ENCODE measurements at places on chromosomes 16 and 17.

- no peak for DNase-seq
Observed at GRCh38 chr16:4369007-4369733, 2.5 kb upstream of the VASN start.

DNA sequence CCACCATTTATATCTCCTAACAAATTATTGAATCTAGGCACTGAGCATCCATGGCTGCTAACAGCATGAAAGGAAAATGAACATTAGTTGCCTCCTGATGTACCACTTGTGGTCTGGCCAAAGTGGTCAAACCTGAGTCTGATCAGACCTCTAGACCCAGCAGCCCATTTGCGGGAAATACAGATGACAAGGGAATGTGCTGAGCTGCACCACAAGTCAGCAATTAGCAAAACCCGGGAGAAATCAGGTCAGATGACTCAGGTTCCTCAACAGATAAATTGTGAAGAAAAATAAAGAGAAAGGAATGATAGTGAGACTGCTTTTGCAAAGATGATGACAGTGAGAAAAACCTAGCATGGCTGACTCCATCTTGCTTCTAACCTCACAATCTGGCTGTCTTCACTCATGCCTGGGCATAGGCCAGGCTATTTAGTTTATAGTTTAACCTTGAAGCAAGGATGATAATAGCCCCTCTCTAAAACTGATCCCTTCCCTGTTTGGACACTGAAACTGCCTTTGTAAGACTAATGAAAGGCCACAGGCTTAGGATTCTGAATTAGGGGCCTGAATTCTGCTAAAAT is 142.7 kb upstream of the ASIC2 start:
- no peak for DNase-seq

- no peak for DNase-seq
Observed at GRCh38 chr16:81123092-81123852, 27.1 kb upstream of the GCSH start.

DNA sequence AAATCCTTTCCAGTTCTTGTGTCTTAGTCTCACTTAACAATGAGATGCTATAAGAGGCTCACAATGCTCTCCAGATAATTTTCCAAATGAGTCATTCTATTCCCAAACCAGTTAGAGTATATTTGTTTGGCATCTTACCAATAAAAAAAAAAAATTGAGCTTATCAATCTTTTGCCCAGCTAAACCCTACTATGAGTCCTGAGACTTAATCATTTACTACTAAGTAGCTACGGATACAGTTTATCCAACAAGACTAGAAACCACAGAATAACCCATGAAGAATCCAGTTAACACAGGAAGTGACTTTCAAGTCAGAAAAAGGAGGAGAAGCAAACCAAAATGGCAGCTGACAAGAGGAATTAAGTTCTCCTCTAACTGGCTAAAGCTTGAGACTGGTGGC is 330.3 kb upstream of the XYLT1 start:
- no peak for DNase-seq

DNA sequence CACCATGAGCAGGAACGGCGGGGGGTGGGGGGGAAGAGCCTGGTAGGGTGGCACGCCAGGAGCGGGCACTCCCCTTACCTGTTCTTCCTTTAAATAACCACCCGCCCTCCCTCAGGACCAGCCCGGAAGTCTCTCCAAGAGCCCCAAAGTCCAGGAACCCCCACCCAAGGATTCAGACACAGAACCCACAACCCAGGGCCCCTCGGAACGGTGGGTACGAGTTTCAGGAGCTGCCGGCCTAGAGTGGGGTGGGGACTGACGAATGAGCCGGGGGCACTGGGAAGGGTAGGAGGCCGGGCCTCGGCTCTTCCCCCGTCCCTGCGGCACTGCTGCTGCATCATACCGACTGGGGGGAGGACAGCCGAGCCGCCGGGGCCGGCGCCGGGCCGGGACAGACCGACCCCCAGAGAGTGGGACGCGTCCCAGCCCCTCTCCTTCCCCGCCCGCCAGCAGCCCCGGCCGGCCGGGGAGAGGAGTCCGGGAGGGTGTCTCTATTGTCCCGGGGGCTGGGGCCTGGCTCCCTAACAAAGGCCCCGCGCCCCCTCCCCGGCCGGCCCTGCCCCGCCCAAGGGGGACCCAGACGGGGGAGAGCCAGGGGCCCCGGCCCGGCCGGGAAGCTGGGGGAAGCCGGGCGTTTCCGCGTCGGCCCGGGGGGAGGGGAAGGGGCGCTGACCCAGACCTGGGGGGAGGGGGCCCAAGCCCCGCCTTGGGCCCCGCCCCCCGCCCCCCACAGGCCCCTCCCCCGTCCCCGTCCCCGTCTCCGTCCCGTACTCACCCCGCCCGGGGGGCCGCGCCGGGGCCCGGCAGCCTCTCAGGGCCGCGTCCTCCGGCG is 747 bp downstream of the ATXN7L3 start:
- DNase-seq: peak; percentile 39

DNA sequence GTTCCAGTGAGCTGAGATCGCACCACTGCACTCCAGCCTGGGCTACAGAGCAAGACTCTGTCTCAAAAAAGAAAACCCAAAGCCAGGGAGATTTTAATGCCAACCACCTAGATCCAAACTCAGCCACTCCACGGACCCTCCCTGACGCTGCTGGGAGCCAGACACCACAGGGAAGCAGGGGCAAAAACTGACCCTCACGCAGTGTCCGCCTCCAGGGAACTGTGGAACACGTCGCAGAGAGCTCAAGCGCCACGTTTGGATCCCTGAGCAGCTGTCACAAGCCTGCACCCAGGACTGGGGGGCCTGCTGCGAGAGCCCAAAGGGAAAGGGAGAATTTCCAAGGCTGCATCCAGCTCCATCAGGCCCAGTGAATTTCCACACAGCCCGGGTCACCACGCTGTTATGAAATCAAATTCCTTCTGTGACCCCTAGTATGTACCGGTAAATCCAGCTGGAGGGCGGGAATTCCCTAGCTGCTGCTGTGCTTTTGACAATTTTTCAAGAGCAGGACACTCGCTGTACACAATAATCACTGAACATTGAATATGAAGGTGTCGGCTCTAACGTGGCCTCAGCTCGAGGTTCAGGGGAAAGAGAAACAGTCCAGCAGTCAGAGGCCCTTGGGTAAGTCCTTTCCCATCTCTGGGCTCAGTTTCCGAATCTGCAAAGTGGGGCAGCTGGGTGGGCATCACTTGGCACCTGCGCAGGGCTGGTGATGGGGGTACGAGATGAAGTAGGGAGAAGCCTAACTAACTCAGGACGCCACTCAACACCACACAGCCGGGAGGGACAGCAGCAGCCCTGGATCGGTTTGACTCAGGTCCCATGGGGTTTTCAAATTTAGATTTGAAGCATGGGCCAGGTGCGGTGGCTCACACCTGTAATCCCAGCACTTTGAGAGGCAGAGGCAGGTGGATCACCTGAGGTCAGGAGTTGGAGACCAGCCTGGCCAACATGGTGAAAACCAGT is 8.6 kb downstream of the CARHSP1 start:
- DNase-seq: no peak

DNA sequence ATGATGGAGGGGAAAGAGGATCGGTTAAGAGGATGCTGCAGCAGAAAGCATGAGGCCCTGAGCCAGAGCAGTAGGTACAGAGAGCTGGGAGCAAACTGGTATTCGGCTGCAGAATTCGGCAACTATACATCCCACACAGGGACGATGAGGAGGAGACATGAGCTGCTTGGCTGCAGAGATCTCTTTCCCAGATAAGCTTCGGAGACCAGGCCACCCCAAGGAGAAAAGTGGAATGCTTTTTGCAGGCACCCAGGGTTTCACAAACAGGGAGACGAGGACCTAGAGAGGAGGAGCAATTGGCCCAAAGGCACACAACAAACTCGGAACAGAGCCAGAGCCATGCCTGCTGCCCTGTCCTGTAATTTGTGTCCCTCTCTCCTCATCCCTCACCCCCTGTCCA is 62.0 kb downstream of the TMEM132E start:
- DNase-seq: no peak

DNA sequence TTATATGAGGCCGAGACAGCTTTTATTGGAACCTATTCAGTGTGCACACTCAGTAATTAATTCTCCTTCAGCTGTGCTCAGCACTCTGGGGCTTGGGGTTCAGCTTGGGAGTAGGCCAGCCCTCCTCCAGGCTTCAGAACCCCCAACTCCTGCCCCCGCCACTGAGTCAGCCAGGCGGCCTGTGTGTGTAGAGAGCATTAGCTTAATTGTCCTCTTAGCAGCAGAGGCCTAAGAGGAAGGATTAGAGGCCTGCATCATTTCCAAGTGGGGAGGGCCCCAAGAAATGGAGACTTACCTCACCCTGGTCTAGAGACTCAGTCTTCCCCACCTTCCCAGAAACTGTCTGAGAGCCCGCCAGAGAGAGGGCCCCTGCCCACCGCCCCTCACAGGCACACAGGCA is 772 bp downstream of the PRSS53 start:
- no peak for DNase-seq

GRCh38 chr16:51950118-51950780 is 596.7 kb downstream of the TOX3 start:
- no peak for DNase-seq

DNA sequence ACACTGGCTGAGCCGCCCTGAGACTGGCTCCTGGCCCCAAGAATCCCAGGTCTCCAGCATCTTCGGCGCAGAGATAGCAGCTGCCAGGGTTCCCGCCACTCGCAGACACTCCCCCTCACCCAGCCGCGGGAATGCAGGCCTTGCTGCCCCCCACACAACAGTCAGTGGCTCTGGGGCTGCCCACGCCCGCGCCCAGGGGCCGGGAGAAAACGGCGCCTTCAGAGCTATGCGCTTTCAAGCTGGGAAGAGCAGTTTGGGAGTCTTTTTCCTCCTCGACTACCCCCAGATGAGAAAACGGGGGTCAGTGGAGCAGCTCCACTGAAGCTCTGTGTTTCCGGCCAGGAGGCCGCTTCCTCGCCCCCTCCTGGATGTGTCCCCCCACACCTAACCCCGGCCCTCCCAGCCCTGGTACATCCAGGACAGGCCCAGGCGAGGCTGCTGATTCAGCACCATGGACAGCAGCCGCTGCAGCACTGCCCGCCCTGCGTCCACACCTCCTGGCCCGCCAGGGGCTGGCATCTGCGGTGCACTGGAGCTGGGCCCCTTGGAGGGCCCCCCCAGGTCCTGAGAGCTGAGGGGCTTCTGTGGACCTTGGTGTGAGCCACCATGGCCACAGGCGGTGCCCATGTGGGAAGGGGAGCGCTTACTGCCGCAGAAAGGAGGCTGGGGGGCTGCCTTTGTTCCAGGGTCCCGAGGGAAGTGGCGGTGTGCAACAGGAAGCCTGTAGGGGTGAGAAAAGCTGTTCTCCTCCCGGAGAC is 35.7 kb downstream of the CACNA1H start:
- DNase-seq: no peak

GRCh38 chr17:36602030-36602748 is 806 bp downstream of the MRM1 start:
- no peak for DNase-seq

- DNase-seq: no peak
Observed at GRCh38 chr17:64216000-64216337, 47.1 kb downstream of the TEX2 start.

- no peak for DNase-seq
Observed at GRCh38 chr17:18084256-18084655, 3.5 kb upstream of the DRG2 start.

- no peak for DNase-seq
Observed at GRCh38 chr17:30961209-30962188, 9.3 kb upstream of the RNF135 start.

GRCh38 chr17:79042421-79043190 is 18.6 kb downstream of the C1QTNF1 start:
- peak; percentile 61 for DNase-seq

DNA sequence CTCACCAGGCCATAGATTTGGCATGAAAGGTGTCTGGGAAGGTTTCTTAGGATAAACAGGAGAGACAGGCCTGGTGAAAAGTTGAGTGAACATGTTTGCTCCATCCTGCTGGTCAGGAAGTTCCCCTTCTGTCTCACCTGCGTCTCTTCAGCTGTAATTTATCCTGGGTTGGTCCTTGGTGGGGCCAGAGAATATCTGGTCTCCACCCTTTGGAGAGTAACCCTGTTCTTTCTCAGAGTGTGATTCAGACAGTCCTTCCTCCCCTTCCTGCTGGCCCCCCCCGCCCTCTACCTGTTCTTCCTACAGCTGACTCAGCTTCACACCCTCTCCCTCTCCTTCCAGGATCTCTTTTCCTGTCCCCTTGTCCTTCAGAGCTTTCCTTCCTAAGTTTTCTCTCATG is 17.1 kb downstream of the MINK1 start:
- DNase-seq: no peak

GRCh38 chr17:1146561-1147265 is 33.1 kb downstream of the ABR start:
- no peak for DNase-seq

DNA sequence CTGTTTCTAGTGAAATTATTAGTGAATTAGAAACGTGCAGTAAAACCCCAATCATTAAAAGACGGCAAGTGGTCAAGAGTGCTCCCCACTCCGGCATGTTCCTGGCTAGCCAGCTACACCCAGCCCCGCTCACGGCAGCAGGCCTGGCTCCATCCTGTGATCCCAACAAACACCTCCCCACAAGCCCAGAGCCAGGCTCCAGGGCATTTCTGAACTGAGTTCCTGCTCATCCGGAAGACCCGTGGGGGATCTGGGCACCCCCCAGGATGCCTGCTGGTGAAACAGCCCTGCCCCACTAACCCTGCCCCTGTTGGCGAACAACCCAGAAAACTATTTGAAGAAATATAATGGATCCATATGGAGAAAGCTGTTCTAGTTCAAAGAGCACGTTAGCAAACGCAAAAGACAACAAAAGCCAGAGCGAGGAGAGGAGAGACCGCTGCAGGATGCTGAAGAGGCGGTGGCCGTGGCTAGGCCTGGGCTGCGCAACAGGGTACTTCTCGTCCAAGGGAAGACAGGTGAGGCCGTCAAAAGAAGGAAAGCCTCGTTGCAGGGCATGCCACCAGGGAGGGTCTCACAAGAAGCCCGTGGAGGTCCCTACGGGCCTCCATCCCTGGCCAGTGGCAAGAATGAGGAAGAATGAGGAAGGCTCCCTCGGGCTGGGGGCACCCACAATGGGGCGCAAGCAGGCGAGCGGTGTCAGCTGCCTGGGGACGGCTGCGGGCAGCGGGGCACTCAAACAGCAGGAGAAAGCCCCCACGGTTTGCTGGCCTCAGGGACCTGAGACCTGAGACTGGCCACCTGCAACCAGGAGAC is 19.2 kb downstream of the SLC16A3 start:
- no peak for DNase-seq

DNA sequence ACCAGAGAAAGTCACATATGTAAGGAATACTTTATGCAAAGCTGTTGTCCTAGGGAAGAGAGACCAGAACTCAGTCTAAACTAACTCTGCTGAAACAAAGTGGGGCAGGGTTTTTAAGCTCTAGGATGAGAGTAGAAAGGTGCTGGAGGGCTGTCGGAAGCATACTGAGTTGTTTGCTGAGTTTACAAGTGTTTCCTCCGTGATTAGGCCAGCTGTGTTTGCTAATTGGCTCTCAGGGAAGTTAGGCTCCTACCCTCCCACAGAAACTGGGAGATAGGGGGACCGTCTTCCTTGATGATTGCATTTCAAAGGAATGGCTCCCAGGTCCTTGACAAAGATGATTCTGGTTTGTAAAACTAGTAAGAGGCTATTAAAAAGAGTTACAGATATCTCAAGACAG is 24.4 kb upstream of the CRYM start:
- no peak for DNase-seq

DNA sequence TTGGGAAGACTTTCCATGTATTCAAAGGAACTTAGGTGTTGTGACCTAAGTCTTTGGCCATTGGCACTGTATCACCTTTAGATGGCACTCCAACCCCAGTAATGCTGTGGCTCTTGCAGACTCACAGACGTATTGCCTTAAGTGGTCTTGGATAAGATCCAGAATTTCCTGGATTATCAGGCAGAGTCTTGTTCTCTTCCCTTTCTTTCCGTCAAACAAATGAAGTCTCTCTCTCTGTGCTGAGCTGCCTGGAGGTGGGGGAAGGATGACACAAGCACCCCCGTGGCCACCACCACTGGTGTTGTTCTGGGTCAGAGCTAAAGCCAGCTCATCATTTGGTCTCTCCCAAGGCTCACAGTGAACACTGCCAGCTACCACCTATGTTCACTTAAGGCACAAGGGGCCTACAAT is 789.9 kb upstream of the KIF2B start:
- no peak for DNase-seq

All from stimulated activated CD4-positive, alpha-beta T cell treated with anti-CD3 and anti-CD28 coated beads, TNF-alpha, amount 100 ng/mL, for 1 hour (primary cell).